Stimulated activated CD8-positive, alpha-beta memory T cell treated with anti-CD3 and anti-CD28 coated beads, Interleukin-4, amount 100 ng/mL, for 1 hour (primary cell): ENCODE measurements at places on chromosomes 5 and 9.
A peak's percentile ranks its signal among the peaks of the same experiment; 100 is the strongest.

- DNase-seq = no peak
Observed at GRCh38 chr9:106025453-106025852, 331.1 kb downstream of the TMEM38B start.

DNA sequence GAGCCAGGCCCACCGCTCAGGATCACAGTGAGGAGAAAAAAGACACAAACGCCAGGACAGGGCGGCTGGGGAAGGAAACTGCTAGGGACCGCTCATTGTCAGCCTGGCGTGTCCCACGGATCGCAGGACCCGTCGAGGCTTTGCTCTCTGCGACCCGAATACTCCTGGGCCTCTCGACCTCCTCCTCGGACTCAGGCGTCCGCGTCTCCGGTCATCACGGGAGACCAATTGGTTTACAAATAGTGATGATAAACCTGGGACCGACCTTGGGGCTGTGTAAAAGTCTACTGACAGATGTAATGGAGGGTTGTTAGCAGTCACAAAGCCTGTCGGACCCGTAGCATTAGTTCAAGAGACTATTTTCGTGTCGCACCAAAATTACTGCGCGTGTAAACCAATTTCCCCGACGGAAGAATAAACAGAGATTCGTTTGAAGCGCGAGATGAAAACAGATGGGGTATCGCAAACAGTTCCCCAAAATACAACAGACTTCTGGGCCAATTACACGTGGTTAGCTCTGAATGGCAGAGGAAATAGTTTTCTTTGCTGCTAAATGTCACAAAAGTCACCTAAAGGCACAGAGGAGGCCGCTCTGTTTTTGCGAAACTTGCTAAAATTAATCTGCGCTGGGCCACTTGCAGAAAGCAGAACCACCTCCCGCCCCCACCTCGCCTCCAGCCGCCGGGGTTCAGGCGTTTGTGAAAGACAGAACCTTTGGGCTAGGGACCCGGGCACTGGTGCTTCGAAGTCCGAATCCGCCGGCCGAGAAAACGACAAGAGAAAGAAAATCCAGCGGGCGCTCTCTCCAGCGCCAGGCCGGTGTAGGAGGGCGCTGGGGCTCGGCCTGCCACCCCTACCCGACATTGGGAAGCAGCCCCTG is 67.6 kb downstream of the FOXD1 start:
- DNase-seq = no peak

GRCh38 chr9:6758498-6759184 is 868 bp downstream of the KDM4C start:
- peak; percentile 13 for DNase-seq

- DNase-seq = no peak
Observed at GRCh38 chr9:31950756-31951155, 433.7 kb upstream of the ACO1 start.

GRCh38 chr9:75930190-75930589 is 39.7 kb downstream of the PCSK5 start:
- DNase-seq = no peak

DNA sequence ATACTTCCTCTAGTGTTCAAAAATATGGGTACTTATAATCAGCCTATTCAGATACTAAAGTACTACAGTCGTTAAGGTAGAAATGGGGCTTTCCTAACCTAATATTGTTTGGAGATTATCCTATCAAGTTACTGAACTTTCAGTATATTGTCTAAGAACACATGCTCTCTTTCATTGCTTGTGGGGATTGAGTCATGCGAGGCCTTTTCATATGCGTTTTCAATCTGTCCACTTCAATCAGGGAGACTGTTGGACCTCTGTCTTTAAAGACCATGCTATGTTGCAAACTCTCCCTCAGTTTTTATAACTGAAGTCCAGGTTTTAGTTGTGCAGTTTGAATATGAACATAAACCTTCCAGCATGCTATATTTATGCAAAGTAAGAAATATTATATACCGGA is 15.0 kb downstream of the PRR16 start:
- no peak for DNase-seq

- no peak for DNase-seq
Observed at GRCh38 chr9:98075332-98075805, 18.8 kb downstream of the NANS start.

DNA sequence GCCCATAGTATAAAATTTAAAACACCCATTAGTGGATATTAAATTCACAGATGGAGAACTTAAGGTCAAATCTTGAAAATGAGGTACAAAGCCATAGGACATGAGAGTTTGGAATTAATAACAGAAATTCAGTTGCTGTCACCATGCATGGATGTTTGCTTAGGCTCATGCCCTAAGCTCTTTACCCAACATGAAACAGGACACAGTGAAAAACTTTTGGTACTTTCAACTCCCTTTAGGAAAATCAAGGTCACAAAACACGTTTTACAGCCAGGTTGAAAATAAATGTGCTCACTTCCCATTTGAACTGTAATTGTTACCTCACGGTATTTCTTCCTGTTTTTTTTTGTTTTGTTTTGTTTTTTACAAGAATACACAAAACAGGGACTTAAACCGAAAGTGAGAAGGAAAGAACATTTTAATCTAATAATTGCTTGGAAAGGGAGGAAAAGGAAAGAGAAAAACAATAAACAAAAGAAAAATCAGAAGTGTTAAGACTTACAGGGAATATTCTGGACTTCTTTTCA is 6.1 kb upstream of the TOPORS start:
- no peak for DNase-seq

GRCh38 chr5:16437977-16438376 is 27.6 kb downstream of the ZNF622 start:
- no peak for DNase-seq

DNA sequence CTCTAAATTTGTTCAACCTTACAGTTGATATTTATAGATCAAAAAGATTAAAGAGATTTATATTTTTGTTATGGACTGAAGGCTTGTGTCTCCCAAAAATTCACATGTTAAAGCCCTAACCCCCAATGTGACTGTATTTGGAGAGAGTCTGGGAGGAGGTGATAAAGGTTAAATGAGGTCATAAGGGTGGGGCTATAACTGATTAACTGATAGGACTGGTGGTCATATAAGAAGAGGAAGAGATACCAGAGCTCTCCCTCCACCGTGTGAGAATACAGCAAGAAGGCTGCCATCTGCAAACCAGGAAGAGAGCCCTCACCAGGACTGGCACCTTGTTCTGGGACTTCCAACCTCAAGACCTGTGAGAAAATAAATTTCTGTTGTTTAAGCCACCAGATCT is 264.3 kb downstream of the ENC1 start:
- no peak for DNase-seq

DNA sequence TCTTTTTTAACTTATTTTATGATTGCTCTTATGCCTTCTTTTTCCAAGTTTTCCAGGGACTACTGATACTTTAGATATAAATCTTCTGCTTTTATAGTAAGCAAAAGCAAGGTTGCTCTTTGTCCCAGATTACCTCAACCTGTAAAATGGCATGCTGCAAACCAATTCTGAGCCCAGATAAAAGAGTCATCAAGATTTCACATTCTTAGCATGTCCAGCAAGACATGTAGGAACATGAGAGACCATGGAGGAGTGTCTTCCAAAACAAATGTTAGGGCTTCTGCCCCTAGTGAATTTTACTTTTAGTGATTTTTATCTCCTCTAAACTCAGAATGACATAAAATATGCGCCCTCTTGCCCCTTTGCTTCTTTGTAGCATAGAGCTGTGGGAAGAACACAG is 7.0 kb upstream of the CDC20B start:
- no peak for DNase-seq

- no peak for DNase-seq
Observed at GRCh38 chr5:98095072-98095471, 678.4 kb upstream of the RGMB start.

DNA sequence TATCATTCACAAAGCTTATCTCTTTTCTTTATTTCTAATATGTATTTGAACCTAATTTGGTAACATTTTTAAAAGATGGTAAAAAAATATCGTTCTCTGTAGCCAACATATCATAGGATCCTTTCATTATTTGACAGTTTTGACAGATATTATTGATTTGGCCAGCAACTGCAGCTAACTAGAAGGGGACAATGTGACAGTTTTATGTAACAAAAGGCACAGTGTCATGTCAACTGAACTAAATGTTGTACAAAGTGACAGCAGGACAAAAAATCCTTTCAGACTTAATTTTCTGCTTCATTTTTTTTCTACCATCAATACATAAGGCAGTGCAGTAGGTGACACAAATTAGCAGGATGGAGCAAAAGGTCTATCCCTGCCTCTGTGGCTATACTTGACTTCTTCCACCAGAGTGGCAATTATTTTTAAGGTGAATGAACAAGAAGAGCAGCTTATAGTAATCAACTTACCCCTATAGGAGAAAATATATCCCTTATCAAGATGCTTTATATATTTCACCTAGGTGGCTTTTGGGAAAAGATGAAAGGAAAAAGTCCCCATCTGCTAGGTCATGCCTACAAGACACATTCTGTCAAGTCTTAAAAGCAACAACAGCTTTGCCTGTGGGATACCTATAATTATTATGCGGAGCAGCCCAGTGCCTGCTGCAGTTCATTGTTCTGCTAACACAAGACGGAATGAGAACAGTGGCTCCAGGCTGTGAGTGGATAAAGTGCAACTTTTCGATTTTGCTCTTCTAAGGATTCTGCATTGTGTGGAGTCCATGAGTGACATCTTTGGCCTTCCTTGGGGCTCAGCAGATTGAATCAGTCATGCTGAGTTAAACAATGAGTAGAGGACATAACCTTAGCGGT is 694.9 kb downstream of the ISL1 start:
- DNase-seq = no peak

DNA sequence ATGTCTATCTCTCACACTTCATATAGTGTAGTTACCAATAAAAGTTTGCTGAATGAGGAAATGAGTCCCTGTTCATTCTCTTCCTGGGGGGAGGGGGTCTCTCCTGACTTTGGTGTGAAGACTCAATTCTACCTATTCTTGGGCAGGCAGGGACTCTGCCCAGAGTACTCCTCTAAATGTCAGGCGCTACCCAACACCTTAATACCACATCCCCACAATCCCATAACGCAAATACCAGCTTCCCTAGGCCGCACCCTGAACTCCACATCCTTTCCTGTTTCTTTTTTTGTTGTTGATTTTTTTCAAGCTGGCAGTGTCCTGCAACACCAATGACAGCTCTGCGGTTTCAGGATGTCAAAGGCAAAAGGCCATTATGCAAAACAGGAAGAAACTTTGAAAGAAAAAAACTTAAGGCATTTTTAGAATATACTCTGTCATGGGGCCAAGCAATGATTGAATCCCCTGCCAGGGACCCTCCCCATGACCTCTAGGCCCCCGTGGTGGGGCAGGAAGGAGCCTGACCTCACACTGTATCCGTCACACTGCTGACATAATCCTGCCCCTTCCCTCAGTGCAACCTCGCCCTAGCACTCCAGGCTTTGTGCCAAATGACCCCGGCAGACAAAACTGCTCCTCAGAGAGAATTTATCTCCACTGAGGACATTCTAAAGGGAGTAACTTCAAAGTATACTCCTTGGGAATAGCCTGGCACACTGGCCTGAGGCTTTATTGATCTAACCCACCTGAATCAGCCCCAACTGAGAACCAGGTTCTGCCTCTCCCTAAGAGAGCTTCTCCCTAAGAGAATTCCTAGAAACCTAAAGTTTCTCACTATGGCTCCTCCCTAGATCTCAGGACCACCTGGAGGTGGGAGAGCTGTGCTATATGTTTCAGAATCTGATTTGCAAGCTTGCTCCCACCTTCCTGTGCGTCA is 8.0 kb downstream of the B4GALT1 start:
- no peak for DNase-seq

- DNase-seq = no peak
Observed at GRCh38 chr9:99023231-99023630, 79.5 kb downstream of the COL15A1 start.

- no peak for DNase-seq
Observed at GRCh38 chr9:4861736-4862451, 69.2 kb downstream of the RCL1 start.

DNA sequence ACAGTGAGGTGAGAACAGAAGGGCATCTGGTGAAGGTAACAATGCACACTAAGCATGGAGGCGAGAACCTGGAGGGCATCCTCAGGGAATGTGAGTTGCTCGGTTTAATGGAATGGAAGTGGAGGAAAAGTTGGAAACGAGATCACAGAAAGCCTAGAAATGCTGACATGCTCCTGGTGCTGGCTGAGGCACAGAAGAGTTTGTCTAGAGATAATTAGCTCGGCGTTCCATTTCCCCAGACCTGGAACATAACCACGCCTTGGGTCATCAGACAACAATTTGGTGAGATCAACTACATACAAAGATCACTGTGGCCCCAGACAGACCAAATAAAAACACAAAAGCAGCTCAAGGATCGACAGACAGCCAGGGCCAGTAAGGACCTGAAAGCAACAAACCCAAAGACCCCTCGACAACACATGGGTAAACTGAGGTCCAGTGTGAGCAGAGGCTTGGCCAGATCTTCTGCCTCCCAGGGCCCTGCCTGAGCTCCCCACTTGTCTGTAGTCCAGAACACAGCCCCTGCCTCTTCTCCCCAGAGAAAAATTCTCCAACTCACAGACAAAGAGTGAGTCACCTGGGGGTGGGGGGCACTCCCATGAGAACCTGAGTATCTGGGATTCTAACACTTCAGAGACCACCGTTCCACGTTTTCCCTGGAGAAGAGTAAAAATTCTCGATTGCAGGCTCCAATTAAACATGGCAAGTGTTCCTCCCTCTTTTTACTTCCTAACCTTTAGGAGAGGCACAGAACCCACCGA is 52.5 kb downstream of the SHB start:
- DNase-seq = no peak

- DNase-seq = no peak
Observed at GRCh38 chr9:88388886-88389605, 802 bp downstream of the SPIN1 start.

DNA sequence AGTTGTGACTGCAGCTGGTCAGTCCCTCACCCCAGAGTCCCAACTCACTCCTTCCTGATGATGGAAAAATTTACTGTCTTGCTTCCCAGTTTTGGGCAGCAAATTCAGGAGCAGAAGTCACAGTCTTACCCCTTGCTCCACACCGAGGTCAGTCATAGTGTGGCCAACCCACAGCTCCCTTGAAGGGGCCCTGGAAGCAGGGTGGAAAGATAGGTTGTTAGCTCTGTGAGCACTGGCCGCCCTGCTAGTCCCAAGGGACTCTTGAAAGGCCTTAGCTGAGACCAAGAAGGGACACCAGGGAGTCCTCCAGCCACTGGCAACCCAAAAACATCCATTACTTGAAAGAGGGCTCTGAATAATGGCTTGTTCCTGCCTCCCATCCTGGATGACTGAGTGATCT is 40.0 kb downstream of the GSN start:
- DNase-seq = no peak

DNA sequence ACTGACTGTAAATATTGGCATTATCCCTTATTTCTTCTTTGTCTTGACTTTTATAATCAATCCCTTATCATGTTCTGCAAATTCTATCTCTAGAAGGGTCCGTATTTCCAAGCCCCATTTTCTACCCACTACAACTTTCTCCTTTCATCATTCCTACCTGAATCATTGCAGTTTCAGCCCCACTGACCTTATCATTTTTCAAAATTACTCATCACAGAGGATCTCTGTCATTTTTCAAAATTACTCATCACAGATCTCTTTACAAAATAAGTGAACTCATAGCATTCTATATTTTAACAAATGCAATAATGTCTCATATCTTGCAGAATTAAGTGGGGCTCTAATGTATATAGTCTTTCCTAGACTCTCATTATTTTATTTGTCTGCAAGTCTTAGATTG is 256.9 kb upstream of the COX7C start:
- no peak for DNase-seq
